Sigmoid colon (tissue), 7 donors: ENCODE measurements at places on chromosomes 16 and 17. TPM values are rescaled to one million over a fixed set of nuclear protein-coding genes. Genes with fewer than 3 reads are reported as not detected.
A peak's percentile ranks its signal among the peaks of the same experiment; 100 is the strongest.

The CNTNAP1 gene
- polyA plus RNA-seq, result 0.23 TPM

The LRRC36 gene
- polyA plus RNA-seq, result 0.74 TPM

The RNF112 gene
- 7.2 TPM for polyA plus RNA-seq

The RPL27 gene
- polyA plus RNA-seq, result 3,351 TPM

The OR1A1 gene
- not detected for polyA plus RNA-seq

The OR1F1 gene
- not detected for polyA plus RNA-seq

DNA sequence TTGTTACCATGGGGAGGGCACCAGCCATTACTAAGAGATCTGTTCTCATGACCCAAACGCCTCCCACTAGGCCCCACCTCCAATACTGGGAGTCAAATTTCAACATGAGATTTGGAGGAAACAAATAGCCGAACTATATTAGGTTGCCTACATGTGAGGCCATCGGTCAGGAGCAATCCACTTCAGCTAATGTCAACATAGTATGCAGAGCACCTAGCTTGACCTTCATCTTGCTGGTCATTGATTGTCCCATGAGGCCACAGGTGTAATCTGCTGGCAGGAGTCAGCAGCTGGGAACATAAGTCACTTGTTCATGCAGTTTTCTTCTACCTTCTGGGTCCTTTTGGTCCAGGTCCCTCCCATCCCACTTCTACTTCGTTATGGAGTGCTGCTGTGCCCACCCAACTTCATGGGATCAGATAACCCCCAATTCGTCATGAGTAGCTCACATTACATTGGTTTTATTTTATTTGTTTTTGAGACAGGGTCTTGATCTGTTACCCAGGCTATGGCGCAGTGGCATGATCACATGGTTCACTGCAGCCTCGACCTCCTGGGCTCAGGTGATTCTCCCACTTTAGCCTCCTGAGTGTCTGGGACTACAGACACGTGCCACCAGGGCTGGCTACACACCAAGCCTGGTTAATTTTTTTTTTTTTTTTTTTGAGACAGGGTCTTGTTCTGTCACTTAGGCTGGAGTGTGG, 5.9 kb upstream of the KPNA2 start:
- H3K27me3 ChIP-seq, result no peaks in the 10 kb centered on the region
- no peak for DNase-seq
- H3K4me3 ChIP-seq, result no peak overlapping the region
- H3K27ac ChIP-seq, result no peak overlapping the region
- no peaks in the 10 kb centered on the region for H3K36me3 ChIP-seq

DNA sequence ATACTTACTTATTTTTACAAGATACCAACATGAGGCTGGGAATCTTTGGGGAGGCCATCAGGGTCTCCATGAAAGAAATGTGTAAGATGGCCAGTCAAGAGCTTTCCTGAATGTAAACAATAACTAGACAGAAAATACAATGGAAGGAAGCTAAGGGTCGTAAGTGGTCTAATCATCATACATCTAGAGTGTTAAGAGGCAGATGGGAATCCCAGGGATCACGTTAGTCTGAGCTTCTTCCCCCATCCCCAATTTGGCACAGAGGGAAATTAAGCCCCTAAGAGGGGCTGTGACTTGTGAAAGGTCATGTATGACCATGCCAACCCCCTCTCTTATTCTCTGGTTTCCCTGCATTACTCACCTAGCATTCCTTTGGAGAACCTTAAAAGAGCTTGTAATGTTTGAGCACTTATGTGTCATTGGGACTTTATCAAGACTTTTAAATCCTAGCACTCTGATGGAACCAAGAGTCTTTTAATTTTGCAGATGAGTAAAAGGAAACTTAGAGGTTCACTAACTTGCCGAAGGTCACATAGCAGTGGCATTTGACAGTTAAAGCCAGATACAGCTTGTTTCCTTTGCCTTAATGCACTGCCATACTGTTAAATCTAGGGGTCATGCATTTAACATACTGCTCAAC, 46.1 kb downstream of the DCUN1D3 start:
- no peaks in the 10 kb centered on the region for H3K27me3 ChIP-seq
- peaks cover 55% of the 10 kb centered on the region for H3K4me1 ChIP-seq
- no peaks in the 10 kb centered on the region for H3K36me3 ChIP-seq
- H3K27ac ChIP-seq, result no peak overlapping the region
- no peak overlapping the region for H3K4me3 ChIP-seq

GRCh38 chr17:14875557-14876412, 389.3 kb downstream of the PMP22 start:
- H3K27me3 ChIP-seq, result no peaks in the 10 kb centered on the region
- H3K4me3 ChIP-seq, result no peak overlapping the region
- no peaks in the 10 kb centered on the region for H3K36me3 ChIP-seq
- no peak for DNase-seq
- no peaks in the 10 kb centered on the region for H3K4me1 ChIP-seq

- no peaks in the 10 kb centered on the region for H3K36me3 ChIP-seq
- H3K4me3 ChIP-seq, result no peak overlapping the region
- no peak for DNase-seq
- no peaks in the 10 kb centered on the region for H3K4me1 ChIP-seq
- H3K27me3 ChIP-seq, result no peaks in the 10 kb centered on the region
Observed at GRCh38 chr17:21228845-21229244, 14.9 kb upstream of the TMEM11 start.

DNA sequence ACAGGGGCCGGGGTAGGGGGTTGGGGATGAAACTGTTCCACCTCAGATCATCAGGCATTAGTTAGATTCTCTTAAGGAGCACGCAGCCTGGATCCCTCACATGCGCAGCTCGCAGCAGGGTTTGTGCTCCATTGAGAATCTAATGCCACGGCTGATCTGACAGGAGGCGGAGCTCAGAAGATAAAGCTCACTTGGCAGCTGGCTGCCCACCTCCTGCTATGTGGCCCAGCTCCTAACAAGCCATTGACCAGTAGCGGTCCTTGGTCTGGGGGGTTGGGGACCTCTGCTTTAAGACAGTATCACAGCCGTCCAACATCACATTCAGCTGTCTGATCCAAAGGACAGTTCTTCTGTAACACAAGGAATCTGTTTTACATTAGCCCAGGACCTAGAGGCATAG, 62.5 kb downstream of the SLC39A11 start:
- no peak overlapping the region for H3K27ac ChIP-seq
- no peaks in the 10 kb centered on the region for H3K4me1 ChIP-seq
- H3K27me3 ChIP-seq, result no peaks in the 10 kb centered on the region
- no peak overlapping the region for H3K4me3 ChIP-seq
- peaks cover 4% of the 10 kb centered on the region for H3K36me3 ChIP-seq

DNA sequence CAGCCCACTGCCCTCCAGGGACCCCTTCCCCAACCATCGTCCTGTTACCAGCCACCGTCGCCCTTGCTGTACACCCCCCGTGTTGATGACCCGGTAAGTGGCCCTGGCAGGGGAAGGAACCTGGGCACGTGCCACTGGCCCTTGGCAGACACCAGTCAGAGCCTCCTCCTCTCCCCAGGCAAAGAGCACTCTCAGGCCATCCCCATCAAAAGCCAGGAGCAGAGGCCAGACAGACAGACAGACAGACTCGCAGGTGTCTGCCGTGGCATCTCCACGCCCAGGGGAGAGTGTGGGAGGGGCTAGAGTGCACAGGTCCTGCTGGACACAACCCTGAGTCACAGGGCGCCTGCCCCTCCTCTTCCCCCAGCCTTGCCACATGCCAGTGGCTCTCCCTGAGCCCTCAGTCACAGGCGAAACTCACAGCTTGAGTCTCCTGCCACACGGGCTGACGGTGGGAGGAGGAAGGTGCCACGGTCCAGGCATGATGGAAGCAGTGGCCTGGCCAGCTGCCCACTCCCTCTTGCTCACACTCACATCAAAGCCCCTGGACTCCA, 7.8 kb downstream of the CLCN7 start:
- H3K4me1 ChIP-seq, result no peaks in the 10 kb centered on the region
- H3K36me3 ChIP-seq, result peaks cover 18% of the 10 kb centered on the region
- DNase-seq, result no peak
- no peak overlapping the region for H3K27ac ChIP-seq
- no peaks in the 10 kb centered on the region for H3K27me3 ChIP-seq
- no peak overlapping the region for H3K4me3 ChIP-seq

- H3K4me1 ChIP-seq, result peaks cover 37% of the 10 kb centered on the region
- H3K27ac ChIP-seq, result no peak overlapping the region
- no peak overlapping the region for H3K4me3 ChIP-seq
- DNase-seq, result no peak
Observed at GRCh38 chr17:63435681-63436522, 10.2 kb downstream of the CYB561 start.

- H3K36me3 ChIP-seq, result no peaks in the 10 kb centered on the region
- DNase-seq, result peak; percentile 52
- peaks cover 18% of the 10 kb centered on the region for H3K27me3 ChIP-seq
Observed at GRCh38 chr16:89019511-89019910, 42.5 kb upstream of the CBFA2T3 start.

- no peaks in the 10 kb centered on the region for H3K27me3 ChIP-seq
- no peaks in the 10 kb centered on the region for H3K4me1 ChIP-seq
- no peaks in the 10 kb centered on the region for H3K36me3 ChIP-seq
- H3K4me3 ChIP-seq, result no peak overlapping the region
- DNase-seq, result no peak
- no peak overlapping the region for H3K27ac ChIP-seq
Observed at GRCh38 chr16:84357191-84357651, 11.1 kb upstream of the ATP2C2 start.

DNA sequence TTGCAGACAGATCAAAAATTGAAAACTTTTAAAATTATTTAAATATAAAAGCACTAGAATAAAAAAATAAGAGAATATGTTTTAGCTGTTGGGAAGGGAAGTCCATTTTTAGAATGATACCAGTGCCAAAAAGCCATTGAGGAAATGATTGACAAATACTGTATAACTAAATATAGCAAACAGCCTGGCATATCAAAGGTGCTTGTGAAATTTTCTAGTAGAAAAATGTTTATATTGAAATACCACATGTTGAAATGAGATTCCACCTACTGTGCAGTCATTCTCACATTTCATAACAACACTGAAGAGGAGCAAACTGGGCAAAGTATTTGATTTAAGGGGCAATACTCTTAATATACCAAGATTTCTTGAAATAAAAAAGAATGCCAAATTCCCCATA, 183.5 kb downstream of the PHKB start:
- no peak overlapping the region for H3K4me3 ChIP-seq
- H3K27ac ChIP-seq, result no peak overlapping the region
- H3K36me3 ChIP-seq, result no peaks in the 10 kb centered on the region
- H3K27me3 ChIP-seq, result no peaks in the 10 kb centered on the region

GRCh38 chr16:20952139-20952920, 51.8 kb downstream of the LYRM1 start:
- DNase-seq, result no peak
- no peak overlapping the region for H3K4me3 ChIP-seq
- no peak overlapping the region for H3K27ac ChIP-seq
- H3K27me3 ChIP-seq, result no peaks in the 10 kb centered on the region

- H3K4me3 ChIP-seq, result no peak overlapping the region
- no peak for DNase-seq
- H3K27ac ChIP-seq, result no peak overlapping the region
- H3K4me1 ChIP-seq, result no peaks in the 10 kb centered on the region
Observed at GRCh38 chr17:73513426-73513825, 130.8 kb downstream of the SDK2 start.

GRCh38 chr17:65707780-65708179, 146.3 kb upstream of the AXIN2 start:
- no peak for DNase-seq
- no peaks in the 10 kb centered on the region for H3K27me3 ChIP-seq
- H3K4me3 ChIP-seq, result no peak overlapping the region
- H3K36me3 ChIP-seq, result no peaks in the 10 kb centered on the region
- H3K4me1 ChIP-seq, result peaks cover 22% of the 10 kb centered on the region
- H3K27ac ChIP-seq, result no peak overlapping the region

- H3K27me3 ChIP-seq, result no peaks in the 10 kb centered on the region
- H3K36me3 ChIP-seq, result peaks cover 65% of the 10 kb centered on the region
- no peak for DNase-seq
- no peaks in the 10 kb centered on the region for H3K4me1 ChIP-seq
Observed at GRCh38 chr16:89525146-89525913, 17.1 kb downstream of the SPG7 start.

DNA sequence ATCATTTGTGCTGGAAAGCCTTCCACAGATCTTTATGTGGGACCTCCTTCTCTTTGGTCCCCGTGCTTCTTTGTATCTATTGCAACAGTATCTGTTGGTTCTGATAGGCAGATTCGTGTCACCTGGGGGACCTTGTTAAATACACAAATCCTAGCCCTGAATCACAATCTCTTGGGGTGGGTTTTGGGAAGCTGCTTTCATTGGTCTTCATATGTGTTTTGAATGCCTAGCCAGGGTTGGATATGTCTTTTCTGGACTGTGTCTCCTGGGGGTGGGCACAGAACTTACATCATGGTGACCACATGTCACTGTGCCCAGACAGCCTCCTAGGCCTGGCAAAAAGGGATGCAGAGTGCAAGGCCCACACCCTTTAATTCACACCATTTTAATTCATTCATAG, 81.0 kb upstream of the HNF1B start:
- DNase-seq, result no peak
- no peaks in the 10 kb centered on the region for H3K4me1 ChIP-seq
- no peak overlapping the region for H3K4me3 ChIP-seq
- no peaks in the 10 kb centered on the region for H3K36me3 ChIP-seq

- H3K4me3 ChIP-seq, result no peak overlapping the region
- H3K36me3 ChIP-seq, result peaks cover 3% of the 10 kb centered on the region
Observed at GRCh38 chr17:82775001-82775823, 23.3 kb downstream of the TBCD start.

DNA sequence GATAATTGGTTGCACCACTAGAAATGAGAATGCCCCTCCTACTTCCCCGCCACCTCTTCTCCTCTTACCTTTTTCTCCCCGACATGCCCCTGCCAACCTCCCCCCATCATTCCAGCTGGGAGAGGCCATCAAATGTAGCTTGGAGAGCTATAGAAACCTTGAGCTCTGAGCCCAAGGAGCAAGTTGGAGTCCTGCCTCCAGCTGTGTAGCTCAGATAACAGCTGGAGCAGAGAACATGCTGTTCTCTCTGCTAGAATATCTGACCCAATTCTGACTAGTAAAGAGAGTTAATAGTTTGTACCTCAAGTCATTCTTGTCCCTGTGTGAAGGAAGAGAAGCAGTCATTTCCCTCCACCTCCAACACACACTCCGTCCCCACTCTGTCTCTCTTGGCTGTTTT, 490.3 kb downstream of the MAF start:
- H3K4me3 ChIP-seq, result no peak overlapping the region
- DNase-seq, result no peak
- H3K27ac ChIP-seq, result no peak overlapping the region
- no peaks in the 10 kb centered on the region for H3K36me3 ChIP-seq
- H3K27me3 ChIP-seq, result no peaks in the 10 kb centered on the region
- no peaks in the 10 kb centered on the region for H3K4me1 ChIP-seq

DNA sequence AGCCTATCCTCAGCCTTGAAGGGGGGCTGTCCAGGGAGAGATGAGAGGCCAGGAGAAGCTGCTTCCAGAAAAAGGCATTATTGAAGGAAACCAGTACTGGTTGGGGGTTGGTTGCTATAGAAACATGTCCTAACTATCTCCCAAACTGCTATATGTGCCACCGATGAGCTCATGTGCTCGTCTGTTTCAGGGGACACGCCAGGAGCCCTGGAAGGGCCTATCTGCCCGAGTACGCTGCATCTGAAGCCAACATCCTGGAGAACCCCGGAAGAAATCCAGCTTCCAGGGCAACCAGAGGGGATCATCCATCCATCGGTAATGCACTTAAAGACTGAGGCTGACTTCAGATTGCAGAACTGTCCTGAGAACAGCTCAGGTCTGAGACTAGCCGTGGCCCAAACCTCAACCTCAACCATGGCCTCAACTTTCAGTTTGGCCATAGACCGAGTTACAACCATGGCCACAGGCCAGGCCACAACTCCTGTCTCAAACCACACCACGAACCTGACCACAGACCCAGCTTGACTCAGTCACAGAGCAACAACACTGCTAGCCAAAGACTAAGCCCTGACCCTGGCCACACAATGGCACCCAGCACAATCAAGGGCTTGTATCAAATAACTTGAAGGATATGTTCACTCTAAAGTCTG, 10.2 kb downstream of the PITPNM3 start:
- H3K36me3 ChIP-seq, result no peaks in the 10 kb centered on the region
- H3K4me1 ChIP-seq, result no peaks in the 10 kb centered on the region
- H3K4me3 ChIP-seq, result no peak overlapping the region
- no peak overlapping the region for H3K27ac ChIP-seq
- H3K27me3 ChIP-seq, result no peaks in the 10 kb centered on the region
